ENCODE measurements at places on chromosomes 2 and 18.
A peak's percentile ranks its signal among the peaks of the same experiment; 100 is the strongest.

DNA sequence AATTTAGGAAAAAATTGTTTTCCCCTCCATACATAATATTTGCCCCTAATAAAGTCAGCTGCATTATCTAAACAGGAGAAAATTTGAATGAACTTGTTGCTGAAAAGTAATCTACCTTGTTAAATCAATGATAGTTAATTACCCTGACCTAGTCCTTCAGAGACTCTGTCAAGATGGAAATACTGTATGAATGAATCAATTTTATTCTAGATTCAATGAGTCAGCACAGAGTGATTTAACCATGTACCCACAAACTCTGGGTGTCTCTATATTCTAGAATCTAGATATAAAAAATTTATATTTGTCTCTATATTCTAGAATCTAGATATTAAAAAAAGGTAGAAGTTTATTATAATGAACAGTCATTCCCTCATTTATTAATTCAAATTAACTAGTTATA lies 36.2 kb downstream of the NDUFAF7 start:
- DNase-seq, result no peak

DNA sequence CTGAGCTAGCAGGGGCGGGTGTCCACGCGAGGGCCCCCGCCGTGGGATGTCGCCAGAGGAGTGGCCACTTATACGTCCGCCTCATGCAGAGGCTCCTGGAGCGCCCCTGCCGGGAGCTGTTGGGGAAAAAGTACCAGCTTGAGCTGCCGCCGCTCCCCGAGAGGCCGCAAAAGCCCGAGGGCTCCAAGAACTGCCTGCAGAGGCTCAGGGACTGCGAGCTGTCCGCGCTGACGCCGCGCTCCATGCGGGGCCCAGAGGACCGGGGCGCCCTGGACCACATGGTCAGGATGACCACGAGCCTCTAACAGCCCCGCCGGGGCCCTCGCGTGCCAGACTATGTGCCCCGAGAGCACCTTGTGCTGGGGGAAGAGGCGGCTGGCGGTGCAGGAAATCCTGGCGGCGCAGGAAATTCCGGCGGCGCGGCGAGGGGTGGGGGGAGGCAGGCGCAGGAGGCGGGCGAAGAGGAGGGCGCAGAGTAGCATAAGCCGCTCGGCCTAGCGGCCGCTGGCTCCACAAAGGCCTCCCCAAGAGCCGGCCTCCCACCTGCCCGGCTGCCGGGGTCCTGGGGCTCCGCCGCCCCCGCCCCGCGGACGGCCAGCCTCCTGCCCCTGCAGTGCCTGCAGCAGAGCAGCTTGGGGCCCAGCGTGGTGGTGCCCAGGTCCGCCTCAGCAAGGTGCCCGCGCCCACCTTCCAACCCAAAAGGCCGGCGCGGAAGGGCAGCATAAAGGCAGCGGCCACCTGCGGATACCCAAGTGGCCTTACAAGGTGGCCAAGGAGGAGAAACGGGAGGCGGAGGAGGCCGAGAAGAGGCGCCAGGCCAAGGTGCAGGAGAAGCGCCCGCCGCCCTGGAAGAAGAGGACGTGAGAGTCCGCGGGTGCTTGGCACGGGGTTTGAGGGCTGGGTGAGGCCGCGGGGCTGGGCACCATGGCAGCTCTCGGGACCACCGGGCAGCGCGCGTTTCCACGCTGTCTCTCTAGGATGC lies 42.1 kb upstream of the TRIM43B start:
- DNase-seq, result peak; percentile 87

GRCh38 chr2:62199392-62200125 lies 3.6 kb downstream of the B3GNT2 start:
- no peak for DNase-seq

GRCh38 chr18:4130734-4131719 lies 324.1 kb downstream of the DLGAP1 start:
- peak; percentile 56 for DNase-seq

- DNase-seq, result no peak
These were observed 175.1 kb downstream of the ANKRD30B start for GRCh38 chr18:14922965-14923565.

GRCh38 chr2:46002947-46003346 lies 294.3 kb upstream of the EPAS1 start:
- DNase-seq, result no peak

GRCh38 chr2:217790195-217790594 lies 212.6 kb downstream of the TNS1 start:
- DNase-seq, result no peak

DNA sequence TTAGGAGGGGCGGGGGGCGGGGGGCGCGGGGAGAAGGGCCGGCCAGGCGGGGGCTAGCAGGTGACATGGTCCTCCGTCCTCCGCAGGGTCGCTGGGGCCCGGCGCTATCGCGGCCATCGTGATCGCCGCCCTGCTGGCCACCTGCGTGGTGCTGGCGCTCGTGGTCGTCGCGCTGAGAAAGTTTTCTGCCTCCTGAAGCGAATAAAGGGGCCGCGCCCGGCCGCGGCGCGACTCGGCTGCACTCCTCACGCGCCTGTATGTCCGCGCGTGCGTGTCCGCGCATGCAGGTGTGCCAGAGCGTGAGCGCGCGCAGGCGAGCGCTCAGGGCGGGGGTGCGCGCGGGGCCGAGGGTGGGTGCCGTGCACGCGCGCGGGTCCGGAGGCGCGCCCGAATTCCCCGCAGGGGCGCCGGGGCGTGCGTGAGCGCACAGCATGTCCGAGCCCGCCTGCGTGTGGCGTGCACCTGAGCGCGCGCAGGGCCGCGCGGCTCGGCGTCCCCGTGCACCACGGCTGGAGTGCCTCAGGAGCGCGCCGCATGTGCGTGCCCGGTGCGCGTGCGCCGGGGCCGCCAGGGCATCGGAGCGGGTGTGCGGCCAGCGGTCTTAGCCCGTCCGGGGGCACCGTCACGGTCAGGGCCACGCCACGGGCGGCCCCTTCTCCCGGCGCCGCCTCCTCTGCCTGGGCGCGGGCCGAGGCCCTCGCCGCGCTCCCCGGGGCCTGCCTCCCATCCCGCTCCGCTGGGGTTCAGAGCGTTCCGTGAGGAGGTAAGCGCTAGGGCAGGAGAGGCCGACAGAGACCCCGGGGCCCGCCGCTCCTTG lies 6.3 kb downstream of the SNORC start:
- no peak for DNase-seq

GRCh38 chr2:100544911-100545596 lies 17.7 kb upstream of the PDCL3 start:
- DNase-seq, result no peak

- DNase-seq, result no peak
These were observed 3.6 kb downstream of the DIS3L2 start for GRCh38 chr2:231965102-231965501.

GRCh38 chr2:233140978-233141377 lies 80.8 kb downstream of the INPP5D start:
- DNase-seq, result no peak

DNA sequence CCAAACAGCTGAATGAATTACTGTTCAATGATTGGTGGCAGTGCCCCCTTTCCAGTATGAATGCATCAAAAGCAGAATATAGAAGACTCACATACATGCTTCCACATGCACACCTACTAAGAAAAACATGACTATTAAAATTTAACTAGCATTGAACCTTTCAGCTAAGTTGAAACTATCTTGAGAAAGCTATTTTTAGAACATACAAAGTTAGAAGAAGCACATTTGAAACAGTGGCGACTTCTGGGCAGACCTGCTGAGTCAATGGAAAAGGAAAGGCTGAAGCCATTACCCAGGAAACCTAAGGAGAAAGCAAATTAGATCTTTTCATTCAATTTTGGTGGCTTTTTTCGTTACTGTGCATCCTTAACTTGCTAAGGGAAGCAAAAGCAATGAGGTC lies 55.9 kb downstream of the PLA2R1 start:
- DNase-seq, result no peak

DNA sequence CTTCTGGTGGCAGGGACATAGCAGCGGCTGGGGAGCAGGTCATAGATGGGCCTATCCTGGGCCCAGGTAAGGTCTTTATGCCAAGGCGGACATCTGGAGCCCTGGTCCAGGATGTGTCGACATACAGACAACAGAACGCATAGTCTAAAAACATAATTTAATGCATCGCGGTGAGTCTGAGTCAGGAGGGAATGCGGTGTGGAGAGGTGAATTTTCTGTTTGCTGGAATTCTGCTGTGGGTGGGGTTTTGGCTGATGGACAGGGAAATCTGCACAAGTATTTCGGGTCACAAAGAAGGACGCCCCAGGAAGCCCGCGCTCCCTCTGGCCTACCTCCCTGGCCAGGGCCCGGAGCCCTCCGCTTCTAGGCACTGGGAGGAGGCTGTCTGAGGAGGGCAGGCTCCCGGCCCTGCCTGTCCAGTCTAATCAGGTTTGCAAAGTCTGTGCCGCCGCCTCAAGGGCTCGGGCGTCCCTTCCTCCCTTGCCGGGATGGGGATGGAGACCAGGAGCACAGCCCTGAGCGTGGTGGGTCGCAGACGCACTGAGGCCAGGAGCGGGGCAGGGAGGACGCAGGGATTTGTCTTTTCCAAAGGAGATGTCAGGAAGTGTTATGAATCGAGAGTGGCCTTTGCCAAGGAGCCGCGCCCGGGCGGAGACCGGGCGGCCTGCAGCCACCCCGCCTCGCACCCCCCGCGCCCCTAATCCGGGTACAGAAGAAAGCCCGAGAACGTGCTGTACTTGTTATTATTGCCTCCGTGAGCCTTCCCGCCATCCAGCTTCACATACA lies 2.3 kb downstream of the C1QL2 start:
- DNase-seq, result no peak

- no peak for DNase-seq
These were observed 159.0 kb upstream of the HAAO start for GRCh38 chr2:42951263-42951938.

- no peak for DNase-seq
These were observed 64.0 kb downstream of the RALBP1 start for GRCh38 chr18:9539283-9539682.

DNA sequence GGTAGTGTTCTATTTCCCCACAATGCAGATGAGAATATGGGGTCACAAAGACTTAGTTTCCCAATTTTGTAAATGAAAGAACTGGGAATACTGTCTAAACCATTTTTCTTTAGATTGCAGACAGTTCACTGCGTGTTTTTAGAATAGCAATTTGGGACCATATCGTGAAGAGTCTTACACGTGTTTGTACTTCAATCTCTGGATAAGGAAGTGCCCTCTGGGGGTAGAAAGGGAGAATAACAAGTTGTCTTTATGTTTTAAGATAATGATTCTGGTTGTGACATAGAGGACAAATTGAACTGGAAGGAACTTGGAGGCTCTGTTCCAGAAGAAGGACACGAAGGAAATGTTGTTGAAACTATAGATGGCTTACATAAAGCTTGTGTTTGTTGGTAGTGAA lies 457.7 kb downstream of the CBLN2 start:
- DNase-seq, result peak; percentile 3

DNA sequence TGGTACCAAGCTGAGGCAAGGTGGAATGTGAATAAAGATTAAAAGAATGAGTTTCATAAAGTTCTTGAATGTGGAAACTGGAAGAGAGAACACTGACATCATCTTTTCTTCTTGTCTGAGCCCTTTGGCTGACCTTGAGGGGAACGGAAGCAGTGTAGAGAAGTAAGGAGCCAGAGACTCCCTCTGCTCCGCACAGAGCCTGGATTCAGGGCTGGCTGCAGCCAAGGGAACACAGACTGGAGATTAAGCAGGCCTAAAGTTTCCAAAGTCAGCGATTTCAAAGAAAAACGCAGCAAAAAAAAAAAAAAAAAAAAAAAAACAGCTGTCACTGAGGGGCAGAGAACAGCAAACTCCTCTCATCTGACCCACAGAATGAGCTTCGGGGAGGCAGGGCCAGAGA lies 19.3 kb upstream of the ALK start:
- no peak for DNase-seq

DNA sequence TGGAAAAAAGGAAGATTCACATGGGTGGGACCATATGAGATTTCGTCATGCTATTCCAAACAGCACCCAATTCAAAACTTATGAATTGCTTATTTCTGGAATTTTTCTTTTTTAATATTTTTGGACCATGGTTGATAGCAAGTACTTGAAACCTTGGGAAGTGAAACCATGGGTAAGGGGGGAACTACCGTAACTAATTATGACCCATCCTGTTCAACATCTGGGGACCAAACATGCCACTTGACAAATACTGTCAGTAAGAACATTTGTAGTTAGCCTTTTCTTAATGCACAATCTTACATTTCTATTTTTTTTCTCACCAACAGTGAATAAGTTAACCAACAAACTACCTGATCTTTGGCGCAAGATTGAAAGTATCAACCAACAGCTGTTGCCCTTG lies 105.7 kb upstream of the TTC39C start:
- DNase-seq, result no peak

- no peak for DNase-seq
These were observed 2.4 kb upstream of the INO80C start for GRCh38 chr18:35500113-35500512.

GRCh38 chr2:232846055-232846454 lies 24.0 kb upstream of the SNORC start:
- no peak for DNase-seq

DNA sequence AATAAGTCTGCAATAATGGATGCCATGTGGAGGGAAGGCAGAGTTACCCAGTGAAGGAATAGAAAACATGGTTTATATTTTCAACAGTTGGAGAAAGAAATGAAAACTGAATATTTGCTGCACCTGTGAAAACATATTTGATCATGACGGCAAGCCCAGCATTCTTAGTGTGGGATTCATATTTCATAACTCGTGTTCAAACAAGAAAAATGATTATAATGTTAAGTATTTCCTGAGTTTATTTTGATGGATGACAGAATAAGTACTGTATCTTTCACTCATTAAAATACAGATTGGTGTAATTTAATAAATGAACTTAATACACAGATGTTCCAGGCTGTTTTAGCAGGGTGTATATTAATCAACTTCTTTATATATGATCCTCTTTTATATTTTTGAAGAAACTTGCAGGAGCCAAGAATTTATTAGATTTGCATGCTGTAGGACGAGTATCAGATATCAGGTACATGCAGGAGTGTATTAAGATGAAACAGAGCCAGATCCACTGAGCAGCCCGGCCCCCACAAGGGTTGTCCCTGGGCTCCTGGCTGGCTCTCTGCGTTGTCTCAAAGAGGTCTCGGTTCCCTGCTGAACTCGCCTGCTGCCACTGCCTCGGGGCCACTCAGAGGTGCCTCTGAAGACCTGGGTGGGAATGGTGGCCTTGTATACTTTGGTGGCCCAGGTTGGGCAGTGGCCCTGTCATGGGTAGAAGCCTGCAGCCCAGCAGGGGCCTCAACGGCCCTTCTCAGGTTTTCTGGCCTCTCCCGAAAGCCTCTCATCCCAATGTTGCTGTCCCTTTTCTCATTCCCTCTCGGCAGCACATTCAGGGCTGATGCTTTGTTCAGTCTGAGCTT lies 95.0 kb upstream of the LDAH start:
- no peak for DNase-seq

DNA sequence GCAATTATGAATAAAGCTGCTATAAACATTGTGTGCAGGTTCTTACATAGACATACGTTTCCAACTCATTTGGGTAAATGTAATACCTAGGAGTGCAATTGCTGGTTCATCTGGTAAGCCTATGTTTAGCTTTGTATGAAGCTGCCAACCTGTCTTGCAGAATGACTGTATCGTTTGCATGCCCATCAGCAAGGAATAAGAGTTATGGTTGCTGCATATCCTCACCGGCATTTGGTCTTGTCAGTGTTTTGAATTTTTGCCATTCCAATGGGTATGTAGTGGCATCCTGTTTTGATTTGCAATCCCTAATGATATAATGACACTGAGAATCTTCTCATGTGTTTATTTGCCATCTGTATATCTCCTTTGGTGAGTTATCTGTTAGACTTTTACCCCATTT lies 20.7 kb downstream of the CCDC150 start:
- DNase-seq, result no peak
